ENCODE measurements at places on chromosomes 11 and 22.

- no peak for DNase-seq
Observed at GRCh38 chr11:26607725-26608506, 35.9 kb upstream of the MUC15 start.

GRCh38 chr11:134261626-134262488, 8.5 kb downstream of the ACAD8 start:
- DNase-seq: no peak

GRCh38 chr11:96107143-96107824, 183.4 kb upstream of the MTMR2 start:
- DNase-seq: no peak

DNA sequence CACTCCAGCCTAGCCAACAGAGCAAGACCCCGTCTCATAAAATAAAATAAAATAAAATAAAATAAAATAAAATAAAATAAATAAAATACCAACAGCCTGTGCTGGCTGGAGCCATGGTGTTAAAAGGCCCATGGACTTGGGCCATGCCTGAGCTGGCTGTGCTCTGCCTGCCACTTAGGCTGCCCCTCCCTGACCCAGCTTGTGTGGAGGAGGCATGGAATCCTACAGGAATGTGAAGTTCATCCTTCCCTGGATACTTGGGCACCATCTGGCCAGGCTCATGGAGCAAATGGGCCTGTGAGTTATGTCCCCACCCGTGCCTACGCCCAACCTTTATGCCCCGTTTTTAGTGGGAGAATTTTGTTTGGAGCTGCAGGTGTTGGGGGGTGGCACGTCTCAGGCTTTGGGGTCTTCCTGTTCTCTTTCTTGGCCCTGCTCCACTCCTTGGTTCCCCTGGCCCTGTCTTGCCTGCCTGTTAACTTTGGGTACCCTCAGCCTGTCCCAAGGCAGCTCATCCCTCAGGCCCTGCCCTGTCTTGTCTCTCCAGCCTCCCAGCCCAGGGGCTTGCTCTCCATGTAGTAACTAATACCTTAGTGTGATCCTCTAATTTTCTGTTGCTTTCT, 51.3 kb downstream of the BCR start:
- no peak for DNase-seq

DNA sequence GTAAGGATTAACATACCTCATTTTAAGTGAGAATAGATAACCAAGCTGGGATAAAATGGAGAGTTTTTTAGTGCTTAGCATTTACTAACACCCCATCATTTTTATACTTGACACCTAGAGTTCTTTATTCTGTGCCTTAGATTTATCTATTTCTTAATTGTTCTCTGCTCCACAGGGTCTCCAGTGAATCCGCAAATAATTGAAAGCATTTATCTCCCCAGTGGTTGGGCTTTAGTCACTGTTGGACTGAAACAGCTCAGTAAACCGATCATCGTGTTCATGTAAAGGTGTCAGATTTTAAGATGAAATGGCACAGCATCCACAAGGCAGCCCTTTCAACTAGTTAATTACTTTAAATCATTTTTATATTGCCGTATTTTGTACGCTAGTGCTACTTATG, 17.8 kb upstream of the GRIA4 start:
- no peak for DNase-seq

- no peak for DNase-seq
Observed at GRCh38 chr11:68663482-68664010, 20.8 kb upstream of the GAL start.

- DNase-seq: no peak
Observed at GRCh38 chr22:36111316-36111715, 49.2 kb downstream of the APOL3 start.

GRCh38 chr11:109864834-109865547, 228.2 kb upstream of the ZC3H12C start:
- DNase-seq: no peak

DNA sequence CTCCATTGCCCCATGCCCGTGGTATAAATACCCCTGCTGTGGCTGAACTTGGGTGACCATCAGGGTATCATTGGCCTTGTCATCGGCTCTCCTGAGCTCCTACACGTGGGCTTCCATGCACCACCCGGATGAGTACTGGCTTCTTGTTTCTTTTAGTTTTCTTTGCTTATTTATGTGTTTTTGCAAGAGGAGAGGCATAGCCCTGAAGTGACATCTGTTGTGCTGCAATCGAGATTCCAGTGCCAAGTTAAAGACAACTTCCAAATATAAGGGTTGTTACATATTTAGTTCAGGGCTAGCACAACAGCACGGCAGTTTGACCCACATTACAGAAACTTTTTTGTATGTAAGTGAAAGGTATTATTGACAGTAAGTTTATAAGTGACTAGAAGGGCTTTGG, 1087.1 kb downstream of the TBC1D22A start:
- DNase-seq: no peak
